CD4-positive, alpha-beta T cell (primary cell): ENCODE measurements at places on chromosomes 4 and X.

DNA sequence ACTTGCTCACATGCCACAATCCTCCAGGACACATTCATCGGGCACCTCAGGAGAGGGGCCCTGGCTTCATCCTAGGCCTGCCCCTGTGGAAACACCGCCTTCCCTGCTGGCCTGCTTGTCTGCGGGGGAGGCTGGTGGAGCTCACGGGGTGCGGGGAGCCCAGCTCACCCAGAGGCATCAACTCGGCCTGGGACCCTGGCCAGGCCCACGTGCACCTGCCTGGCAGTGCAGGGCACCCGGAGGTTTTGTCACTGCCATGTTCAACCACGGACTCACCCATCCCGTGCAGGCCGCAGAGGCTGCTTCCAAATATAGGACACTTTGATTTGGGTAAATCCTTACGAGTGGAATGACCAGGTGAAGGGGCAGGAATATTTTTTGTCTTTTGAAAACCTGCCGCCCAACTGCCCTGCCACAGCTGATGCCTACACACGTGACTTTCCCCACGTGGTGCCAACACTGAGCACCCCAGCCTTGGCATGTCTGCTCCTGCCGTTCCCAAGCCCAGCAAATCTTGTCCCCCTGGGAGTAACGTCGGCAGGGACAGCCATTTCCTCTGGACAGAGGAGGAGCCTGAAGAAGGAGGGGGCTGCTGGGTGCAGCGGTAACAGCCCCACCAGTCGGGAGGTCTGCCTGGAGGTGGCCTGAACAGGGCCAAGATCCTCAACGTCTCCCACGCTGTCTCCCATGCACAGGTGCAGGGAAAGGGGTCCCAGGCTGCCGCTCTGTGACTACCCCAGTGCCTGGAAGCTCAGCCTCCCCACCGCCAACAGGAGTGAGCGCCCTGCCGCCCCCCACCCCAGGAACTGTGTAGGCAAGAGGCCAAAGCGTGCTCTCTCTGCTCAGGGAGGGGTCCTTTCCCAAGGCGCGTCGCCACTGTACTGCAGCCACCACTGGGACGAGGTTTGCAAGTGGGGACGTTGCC, 8.5 kb downstream of the MXD4 start:
- DNase-seq = peak; percentile 2

GRCh38 chrX:35046660-35047296, 104.2 kb downstream of the FAM47B start:
- no peak for DNase-seq

DNA sequence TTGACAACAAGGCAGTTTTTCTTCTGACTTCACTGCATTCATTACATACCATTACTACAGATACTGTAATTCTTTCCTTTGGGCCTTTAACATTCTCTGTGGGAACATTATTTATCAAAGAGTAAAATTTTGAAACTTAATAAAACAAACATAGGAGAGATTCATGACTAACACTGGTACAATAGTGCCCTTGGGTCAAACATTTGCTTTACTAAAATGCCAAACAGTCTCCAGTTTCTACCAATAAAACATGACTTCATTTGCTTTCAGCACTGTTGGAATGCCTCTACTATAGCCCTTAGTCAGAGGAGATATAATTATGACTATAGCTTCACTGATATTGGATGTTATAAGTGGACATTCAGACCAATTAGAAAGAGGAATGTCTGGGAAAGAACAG, 481.5 kb downstream of the PACRGL start:
- DNase-seq = no peak

DNA sequence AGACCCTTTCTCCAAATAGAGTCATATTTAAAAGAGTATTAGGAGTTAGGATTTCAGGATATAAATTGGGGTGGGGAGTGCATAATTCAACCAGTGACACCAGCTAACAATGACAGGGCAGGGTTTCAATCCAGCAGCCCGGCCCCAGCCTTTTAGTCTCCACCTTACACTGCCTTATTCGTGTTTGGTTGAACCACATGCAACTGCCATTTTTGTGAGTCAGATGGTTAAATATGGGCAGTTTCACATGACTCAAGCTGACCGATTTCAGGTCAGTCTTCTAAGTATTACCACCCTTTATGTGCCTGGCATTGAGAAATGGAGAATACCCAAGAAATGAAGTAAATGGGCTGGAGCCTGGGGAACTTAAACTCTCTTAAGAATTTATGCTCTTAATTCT, 102.8 kb downstream of the STOX2 start:
- no peak for DNase-seq

DNA sequence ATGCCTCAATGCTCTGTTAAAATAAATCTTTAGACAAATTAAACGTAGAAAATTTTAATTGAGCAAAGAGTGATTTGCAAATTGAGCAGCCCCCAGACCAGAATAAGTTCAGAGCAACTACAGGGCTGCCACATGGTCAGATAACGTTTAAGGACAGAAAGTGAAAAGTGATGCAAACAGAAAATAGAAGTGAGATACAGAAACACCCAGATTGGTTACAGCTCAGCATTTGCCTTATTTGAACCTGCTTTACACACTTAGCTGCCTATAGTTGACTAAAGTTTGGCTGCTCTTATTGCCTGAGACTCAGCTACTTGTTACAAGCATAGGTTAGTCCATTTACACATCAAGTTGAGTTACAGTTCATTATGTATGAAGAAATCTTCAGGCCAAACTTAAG, 1800.8 kb upstream of the PCDH10 start:
- no peak for DNase-seq

DNA sequence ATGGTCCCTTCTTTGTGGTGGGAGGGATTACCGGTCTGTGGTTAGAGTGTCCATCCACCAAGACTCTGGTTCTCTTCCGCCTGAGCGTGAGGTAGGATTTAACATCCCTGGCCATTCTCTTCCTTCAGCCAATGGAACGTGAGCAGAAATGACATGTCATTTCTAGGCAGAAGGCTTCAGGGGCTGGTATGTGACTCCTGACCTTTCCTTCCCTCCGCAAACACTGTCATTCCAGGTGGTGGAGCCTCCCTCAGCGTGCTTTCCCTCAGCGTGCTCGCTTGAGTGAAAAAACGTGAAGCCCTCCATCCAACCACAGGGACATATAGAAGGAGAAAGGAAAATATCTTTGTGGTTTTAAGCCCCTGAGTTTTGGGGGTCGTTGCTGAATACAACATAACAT, 34.0 kb upstream of the SLC10A4 start:
- DNase-seq = no peak

- DNase-seq = no peak
Measured at GRCh38 chr4:4792466-4792865, 67.0 kb upstream of the MSX1 start.

DNA sequence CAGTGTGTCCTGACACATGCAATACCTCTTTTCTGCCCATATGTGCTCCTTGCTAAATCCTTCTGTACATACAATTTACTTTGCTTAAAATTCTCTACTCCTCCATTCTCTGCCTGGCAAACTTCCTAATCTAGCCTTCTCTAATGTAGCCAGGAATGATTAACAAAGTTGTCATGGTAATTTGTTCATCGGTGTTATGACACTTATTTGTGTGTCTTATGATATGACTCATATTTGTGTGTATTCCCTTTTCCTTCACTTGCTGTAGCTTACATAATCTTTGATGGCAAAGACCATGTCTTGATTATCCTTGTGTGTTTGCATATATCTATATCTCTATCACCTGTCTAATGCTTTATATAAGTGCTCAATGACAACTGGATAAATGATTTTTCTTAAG, 133.3 kb downstream of the COL25A1 start:
- DNase-seq = no peak

DNA sequence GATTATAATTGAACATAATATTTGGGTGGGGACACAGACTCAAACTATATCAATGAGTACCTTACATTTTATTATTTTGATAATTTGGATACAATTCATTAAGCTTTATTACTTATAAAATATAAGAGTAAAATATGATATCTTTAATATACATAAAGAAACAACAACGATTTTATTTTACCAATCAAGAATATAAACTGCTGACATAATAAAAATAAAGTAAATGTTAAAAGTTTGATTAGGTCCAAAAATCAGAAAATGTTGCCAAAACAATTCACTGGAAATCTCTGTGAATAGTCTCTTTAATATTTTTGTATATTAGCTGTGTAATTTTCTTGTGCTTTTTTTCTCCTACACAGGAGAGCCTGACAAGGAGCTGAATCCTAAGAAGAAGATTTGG, 21.4 kb downstream of the GIMD1 start:
- DNase-seq = no peak

- DNase-seq = no peak
Measured at GRCh38 chrX:150421816-150422215, 58.7 kb downstream of the MAMLD1 start.

GRCh38 chr4:140309124-140309870, 64.1 kb upstream of the SCOC start:
- no peak for DNase-seq

- no peak for DNase-seq
Measured at GRCh38 chr4:7034262-7035081, 8.7 kb upstream of the TADA2B start.

DNA sequence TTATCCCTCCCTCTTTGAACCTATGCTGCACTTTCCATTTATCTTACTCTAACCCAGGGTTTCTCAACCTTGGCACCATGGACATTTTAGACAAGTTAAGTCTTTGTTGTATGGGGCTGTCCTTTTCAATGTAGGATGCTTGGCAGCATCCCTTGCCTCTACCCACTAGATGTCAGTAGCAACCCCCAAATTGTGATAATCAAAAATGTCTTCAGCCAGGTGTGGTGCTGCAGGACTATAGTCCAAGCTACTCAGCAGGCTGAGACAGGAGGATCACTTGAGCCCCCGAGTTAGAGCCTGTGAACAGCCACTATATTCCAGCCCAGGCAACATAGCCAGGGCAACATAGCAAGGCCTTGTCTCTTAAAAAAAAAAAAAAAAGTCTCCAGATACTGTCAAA, 7.0 kb downstream of the LRCH2 start:
- DNase-seq = no peak

DNA sequence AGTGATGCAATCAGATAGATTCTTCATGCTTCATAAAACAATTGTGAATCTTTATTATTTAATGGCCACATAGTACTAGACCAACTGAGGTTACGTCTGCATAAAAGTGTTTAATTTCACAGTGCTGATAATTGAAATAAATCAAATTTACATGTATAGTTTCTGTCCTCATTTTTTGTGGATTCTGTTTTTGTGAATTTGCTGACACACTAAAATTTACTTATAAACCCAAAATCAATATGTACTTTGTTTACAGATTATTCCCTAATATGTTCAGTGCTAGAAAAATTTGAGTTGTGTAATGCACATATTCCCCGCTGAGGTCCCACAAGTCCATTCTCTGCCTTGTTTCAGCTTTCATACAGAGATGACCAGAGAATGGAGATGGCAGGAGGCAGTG, 759.8 kb downstream of the CENPC start:
- DNase-seq = no peak

- DNase-seq = no peak
Measured at GRCh38 chr4:172780566-172781081, 388.0 kb upstream of the GALNT7 start.

GRCh38 chr4:108881986-108882385, 119.1 kb upstream of the ETNPPL start:
- no peak for DNase-seq

DNA sequence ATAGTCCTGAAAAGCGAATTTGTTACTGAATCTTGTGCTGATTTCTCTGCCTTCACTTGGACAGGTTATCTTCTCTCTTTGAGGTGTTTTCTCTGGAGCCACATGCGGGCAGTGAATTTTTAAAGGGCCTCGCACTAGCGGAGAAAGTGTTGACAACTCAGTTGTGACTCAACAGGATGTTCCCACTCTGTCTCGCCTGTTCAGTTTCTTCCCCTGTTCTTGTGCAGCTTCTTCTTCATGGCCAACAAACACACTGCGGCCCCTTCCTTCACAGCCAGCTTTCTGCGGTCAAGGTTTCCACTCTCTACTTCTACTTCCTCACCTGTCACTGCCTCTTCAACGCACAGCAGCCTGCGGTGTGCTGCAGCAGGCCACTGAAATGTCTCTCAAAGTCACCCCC, 1.1 kb upstream of the SHROOM4 start:
- DNase-seq = no peak

DNA sequence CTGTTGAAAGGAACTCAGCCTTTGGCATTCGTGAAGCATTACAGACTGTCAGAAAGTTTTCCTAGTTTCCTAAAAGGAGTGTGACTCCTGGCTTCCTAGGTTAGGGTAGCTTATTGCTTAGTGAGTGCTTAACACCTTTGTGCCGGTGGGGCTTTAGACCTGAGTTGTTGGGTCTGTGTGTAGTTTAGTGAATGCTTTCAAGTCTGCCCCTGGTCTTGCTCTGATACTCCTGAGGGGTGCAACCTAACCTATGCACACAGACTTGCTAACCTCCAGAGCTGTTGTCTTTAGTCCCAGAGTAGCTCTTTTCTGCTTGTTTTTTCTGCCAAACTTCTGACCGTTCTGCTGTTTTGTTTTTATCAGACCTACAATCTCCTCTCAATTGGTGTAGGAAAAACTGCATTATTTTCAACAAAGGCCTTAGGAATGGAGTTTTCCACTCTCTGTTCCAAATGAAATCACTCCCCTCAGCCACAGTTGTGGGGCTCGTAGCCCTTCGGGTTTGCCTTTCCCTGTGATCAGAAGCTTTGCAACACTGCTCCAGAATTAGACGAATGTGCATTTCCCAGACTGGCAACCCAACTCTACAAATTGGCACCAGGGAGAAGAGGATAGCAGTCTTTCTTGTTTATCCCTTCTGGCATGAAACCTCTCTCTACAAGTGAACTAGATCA, 1399.1 kb upstream of the PCDH7 start:
- DNase-seq = no peak

DNA sequence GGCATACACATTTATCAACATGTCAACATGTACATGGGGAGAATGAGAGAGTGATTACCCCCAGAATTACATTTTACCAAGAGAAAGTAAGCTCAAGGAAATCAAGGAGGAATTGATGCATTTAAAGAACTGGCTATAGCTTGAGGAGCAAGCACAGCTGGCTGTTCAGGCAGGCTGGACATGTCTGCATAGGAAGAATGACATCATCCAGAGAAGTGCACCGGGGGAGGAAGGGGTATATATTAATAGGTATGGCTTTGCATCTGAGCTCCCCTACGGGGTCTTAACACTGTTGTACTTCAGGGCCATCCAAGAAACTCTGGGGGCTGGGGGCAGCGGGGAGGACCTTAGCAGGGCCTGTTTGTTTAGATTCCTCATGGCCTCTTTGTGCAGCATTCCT, 222.4 kb upstream of the VCX start:
- no peak for DNase-seq

- DNase-seq = no peak
Measured at GRCh38 chr4:78661086-78661690, 109.6 kb downstream of the ANXA3 start.

- DNase-seq = no peak
Measured at GRCh38 chr4:186805020-186805820, 81.6 kb upstream of the FAT1 start.

DNA sequence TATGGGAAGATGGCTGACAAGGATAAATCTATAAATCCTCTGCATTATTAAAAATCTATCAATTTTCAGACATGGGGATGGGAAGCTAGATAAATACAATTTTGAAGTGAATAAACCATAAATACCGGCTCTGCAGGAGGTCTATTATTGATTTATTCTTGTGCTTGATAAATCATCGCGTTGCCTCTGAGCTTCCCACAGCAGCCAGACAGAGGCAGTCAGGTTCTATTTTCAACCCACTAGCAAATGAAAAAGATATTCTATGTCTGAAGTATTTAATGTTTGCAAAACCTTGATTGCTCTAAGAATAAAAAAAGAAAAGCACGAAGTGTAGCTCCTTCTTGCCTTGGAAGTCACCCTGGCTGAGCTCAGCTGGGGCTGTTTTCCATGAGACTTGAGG, 216.2 kb downstream of the DHRSX start:
- no peak for DNase-seq

- peak; percentile 37 for DNase-seq
Measured at GRCh38 chrX:51496501-51497291, at the start of gene NUDT11. NUDT11 (minus strand) TSS chrX:51496592; CDS start chrX:51496444, 148 bp downstream.
